Activated T-cell treated with anti-CD3 and anti-CD28 coated beads, Interleukin-2, amount 50 U/mL, for 24 hours (primary cell): ENCODE measurements at places on chromosomes 2 and 18.

DNA sequence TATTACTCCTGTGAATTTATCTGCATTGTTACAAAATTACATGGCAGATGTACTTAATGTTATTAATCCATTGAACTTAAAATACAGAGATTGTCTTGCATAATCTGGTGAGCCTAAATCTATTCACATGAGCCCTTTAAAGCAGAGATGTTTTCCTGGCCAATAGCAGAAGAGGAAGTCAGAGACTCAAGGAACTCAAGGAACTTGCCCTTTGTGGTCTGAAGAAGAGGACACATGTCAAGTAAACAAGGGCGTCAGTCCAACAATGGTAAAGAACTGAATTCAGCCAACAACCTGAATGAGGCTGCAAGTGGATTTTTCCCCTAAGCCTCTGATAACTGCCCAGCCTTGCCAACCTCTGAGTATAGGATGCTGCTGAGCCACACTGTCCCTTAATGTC is 356.3 kb upstream of the PKDCC start:
- no peak for DNase-seq

GRCh38 chr2:105379741-105380186 is 19.1 kb downstream of the FHL2 start:
- DNase-seq: no peak

DNA sequence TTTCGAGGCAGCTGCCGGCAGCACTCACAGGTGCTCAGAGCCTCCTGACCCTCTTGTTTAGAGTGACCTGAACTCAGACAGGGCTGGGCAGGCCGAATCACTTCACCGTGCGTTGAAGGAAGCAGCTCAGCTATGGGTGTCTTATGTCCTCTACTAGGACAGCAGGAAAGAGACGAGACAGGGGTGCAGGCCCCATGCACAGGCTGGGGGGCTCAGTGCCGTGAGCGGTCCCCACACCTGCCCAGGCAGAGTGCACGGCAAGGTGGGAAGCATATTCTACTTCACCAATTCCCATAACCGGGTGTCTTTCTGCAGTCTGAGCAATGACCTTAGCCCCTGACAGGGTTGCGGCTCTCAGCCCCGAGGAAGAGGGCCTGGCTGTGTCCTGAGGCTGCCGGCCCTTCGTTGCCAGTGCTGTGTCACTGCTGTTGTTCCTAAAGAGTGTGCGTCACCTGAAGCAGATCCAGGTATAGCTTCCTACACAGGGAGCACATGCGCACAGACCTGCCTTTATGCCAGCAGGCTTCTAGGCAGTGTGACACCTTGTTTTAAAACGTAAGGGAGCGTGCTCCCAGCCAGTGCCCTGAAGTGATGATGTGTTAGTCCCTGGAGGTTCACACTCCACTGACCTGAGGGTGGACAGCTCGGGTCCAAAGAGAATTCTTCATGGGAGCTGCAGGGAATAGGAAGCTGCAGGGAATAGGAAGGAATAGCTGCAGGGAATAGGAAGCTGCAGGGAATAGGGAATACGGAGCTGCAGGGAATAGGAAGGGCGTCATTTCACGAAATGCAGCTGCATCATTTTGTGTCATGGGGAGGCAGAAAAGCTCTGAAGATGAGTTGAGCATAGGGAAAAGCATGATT is 207.9 kb upstream of the SALL3 start:
- no peak for DNase-seq

GRCh38 chr2:8750221-8750620 is 68.4 kb downstream of the ID2 start:
- DNase-seq: no peak

DNA sequence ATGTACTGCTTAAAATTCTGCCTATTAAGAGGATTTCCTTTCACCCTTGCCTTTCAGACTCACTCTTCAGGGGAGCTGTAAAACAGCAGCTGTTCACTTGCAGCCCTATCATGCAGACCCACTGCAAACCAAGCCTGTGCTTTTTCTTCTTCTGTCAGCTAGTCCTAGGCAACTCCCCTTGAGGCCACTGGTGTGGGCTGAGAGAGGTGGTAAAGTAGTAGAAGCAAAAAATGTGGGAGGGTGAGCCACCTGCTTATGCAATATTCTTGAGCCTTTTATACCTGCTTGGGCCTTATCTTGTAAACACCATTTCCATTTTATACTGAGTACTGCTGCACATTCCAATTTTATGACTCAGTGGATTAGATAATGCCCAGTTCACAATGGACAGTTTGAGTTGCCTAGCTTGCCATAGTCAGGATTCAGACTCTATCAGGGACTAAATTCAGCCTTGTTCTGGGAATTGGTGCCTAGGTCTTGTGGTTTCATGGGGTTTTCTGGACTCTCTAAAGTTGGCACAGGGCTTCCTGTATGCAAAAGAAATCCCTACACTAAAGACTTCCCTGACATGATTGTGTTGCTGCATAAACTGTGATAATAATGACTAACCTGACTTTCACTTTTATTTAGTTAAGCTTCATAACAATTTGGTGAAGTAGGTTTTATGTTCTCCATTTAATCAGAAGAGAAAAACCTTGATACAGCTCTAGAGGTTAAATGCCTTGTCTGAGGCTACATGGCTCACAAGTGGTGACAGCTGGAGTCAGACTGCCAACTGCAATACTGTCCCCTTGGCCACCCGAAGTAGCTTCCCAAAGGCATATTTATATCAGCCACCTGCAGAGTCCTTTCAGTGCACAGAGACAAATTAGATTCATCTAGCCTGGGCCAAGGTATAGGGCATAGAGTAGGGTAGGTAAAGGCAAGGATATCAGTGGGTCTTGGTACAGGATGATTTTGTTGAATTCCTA is 47.4 kb upstream of the KDM3A start:
- DNase-seq: no peak

DNA sequence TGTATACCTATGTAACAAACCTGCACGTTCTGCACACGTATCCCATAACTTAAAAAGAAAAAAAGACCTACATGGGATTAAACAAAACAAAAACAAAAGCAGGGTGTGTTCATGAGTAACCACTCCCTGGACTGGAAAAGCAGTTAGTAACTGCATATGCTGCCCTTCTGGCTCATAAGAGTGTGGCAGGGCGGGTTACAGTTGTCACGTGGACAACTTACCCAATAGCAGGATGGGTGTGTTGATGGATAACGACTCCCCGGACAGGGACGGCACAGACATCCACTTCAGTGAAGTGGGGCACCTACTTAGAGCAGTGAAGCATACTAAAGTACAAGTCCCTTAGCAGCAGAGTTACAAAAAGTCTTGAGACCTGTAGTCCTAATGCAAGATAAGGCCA is 136.7 kb downstream of the CCBE1 start:
- no peak for DNase-seq

DNA sequence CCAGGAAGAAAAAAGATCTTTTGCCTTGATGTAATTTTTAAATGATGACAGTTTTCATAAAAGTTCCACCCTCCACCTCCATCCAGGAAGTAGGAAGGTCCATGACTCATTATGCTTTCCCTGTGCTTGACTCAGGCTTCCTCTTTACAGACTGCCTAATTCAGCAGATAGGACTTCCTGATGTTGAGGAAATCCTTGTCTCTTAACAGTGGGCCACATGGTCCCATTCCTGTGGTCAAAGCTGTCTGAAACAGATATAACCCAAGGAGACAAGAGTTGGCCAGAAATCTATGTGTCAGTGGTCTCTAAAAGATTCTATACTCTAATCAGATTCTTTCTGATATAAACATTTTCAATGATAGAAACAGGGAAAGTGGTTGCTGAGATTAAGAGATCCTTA is 119.1 kb downstream of the BAZ2B start:
- no peak for DNase-seq

- DNase-seq: no peak
These were observed 704 bp downstream of the ANKRD53 start for GRCh38 chr2:70979180-70979488.

- no peak for DNase-seq
These were observed 50.9 kb downstream of the CACNB4 start for GRCh38 chr2:152047824-152048471.

DNA sequence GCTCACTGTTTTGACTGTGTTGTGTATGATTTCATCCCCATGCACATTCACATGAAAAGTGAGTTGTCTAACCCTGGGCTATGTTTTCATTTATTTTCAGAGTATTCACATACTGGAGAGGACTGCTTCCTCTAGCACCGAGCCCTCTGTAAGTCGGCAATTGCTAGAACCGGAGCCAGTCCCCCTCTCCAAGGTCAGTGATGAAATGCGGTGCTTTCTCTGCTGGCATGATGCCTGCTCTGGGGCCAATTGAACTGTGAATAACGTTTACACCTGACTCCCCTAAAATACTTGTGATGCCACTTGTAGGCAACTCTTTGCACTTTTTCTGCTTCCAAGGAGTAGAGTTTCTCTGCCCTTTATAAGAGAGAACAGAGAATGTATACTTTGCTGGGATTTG is 126.9 kb downstream of the PRKRA start:
- no peak for DNase-seq

DNA sequence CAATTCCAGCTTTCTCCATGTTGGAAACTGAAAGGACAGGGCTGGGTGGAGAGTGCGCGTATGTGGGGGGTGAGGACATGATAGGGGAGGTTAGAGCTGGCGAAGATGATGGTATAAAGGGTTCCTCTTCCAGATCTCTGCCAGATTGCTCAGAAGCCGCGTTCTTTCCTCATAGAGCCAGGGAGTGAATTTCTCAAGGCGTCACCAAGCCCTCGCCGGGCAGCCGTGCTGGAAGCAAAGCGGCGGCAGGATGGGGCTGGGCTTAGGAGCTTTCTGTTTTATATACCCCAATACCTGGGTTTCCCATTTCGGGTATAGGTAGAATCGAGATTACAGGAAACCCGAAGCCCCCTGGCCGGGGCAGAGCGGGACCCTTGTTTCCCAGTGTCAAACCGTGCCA is 43.8 kb downstream of the DDX18 start:
- DNase-seq: no peak

GRCh38 chr2:47002480-47003381 is 87.1 kb upstream of the MCFD2 start:
- no peak for DNase-seq

- no peak for DNase-seq
These were observed 27.4 kb downstream of the NR4A2 start for GRCh38 chr2:156305121-156305520.

DNA sequence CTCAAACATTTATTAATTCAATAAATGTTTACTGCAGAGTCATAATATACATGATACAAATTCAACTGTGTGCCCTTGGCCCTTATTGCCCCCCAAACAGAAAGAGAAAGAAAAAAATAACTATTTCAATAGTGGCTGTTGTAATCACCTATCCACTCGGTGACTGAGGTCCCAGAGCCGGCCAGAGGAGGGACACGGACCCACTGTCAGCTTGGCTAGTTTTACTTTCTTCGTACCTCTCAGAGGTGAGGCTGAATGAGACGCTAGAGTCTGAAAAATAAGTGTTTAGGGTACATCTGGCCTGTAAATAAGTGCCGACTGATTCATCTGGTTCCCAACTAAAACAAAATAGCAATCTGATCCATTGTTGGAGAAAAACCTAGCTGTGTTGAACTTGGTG is 31.3 kb upstream of the FZD7 start:
- no peak for DNase-seq

DNA sequence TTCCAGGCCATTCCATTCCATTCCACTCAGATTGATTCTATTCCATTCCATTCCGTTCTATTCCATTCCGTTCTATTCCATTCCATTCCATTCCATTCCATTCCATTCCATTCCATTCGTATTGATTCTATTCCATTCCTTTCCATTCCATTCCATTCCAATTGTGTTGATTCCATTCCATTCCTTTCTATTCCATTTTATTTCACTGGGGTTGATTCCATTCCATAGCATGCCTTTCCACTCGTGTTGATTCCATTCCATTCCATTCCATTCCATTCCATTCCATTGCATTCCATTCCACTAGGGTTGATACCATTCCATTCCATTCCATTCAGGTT is 1142.3 kb downstream of the RPIA start:
- no peak for DNase-seq

DNA sequence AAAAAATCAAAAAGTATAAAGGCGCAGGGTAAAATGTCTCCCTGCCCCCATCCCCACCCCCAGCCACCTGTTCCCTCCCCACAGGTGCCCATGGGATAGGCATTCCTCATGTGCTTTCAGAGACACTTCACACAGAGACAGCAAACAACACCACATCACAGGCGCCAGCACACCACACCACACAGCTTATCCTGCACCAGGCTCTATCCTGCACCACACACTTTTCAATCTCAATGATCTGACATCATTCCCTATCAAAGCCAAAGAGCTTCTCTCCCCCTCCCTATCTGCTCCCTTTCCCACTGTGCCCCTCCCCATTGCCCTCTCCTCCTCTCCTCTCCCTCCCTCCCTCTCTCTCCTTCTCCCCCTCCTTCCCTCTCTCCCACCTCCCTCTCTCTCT is 15.5 kb downstream of the FAM178B start:
- DNase-seq: no peak

DNA sequence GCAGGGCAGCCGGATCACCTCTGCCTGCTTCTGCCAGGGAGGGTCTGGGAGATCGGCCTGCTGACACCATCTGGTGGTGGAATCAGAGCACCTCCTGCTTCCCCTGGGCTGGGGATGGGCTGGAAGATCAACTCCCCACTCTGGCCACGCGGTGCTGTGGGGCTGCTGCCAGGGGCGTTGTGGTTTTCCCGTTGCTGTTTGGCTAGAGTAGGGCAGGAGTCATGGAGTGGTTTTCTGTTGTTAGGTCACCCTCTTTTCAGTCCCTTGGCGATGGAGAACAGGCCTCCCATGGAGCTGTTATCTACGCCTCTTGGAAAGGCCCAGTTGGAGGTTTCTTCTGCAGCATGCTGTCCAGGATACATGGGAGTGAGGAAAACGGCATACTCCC is 15.2 kb downstream of the BCL2L11 start:
- no peak for DNase-seq

DNA sequence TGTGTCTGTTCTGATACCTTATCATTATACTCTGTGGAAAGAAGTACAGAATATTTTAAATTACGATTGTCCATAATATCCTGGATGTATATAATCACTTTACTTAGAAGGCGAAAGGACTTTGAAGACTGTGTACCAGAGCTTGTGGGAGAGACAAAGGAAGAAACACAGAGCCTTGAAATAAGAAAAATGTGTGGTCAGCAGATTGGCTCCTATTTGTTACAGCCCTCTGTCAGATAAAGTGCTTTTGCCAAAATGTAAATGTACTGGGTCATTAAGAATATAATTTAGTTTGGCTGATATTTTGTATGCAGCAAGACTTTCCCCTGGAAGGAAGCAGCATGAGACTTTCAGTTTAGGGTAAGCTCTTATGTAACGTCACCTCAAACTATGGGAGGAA is 443.1 kb downstream of the CCDC85A start:
- DNase-seq: no peak
